GM12891 (cell line): ENCODE measurements at places on chromosomes 1 and 21.

GRCh38 chr1:226827458-226827857 is 43.0 kb upstream of the PSEN2 start:
- DNase-seq = no peak

- DNase-seq = peak; percentile 19
Observed at GRCh38 chr21:46119637-46120271, 21.8 kb downstream of the COL6A2 start.

DNA sequence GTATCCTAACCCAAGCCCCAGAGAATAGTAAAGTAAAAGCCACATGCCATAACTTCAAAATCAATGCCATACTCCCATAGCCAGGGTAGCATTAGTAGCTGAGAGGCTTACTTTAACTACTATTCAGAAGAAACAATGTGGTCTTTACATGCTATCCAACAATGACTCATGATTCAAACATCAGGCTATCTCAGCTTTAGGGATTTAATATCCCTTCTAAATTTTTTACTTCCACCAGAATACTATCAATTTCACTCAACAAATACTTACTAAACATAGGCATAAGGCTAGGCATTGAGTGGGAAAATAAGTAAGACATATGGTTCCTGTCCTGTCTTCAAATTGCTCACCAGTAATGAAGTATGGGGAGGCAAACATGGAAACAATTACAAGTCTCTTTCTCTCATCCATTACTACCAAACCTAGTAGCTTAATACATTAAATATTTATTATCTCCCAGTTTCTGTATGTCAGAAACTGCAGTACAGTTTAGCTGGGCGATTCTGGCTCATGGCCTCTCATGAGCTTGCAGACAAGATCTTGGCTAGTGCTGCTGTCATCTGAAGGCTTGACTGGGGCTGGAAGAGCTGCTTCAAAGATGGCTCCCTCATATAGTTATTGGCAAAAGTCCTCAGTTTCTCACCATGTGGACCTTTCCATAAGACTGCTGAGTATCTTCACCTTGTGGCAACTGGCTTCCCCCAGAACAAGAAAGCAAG is 30.7 kb downstream of the EVI5 start:
- DNase-seq = no peak

- no peak for DNase-seq
Observed at GRCh38 chr21:16509476-16509875, 779.7 kb downstream of the USP25 start.

- no peak for DNase-seq
Observed at GRCh38 chr1:10204003-10204642, 6.2 kb upstream of the KIF1B start.

DNA sequence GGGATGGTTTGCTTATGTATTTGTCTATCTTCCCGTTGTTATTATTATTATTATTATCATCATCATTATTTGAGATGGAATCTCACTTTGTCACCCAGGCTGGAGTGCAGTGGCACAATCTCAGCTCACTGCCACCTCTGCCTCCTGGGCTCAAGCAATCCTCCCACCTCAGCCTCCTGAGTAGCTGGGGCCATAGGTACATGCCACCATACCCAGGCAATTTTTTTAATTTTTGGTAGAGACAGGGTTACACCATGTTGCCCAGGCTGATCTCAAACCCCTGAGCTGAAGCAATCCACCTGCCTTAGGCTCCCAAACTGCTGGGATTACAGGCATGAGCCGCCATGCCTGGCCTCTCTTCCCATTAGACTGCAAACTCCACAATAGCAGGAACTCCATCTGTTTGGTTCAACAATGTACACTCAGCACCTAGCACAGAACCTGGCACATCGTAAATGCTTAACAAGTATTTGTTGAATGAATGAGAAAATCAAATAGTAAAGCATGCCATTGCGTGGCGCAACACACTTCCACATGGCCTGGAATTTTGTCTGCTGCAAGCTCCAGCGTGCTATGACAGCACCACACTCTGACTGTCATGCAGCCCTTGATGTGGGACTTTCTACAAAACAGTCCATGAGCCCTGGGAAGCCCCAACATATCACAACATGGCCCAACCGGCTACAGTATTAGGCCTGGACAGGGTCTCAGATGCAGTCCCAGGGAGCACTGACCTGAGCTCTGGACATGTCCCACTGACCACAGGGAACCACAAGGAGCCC is 3.8 kb upstream of the TINAGL1 start:
- DNase-seq = no peak

- no peak for DNase-seq
Observed at GRCh38 chr1:87794788-87795614, 466.3 kb downstream of the LMO4 start.

DNA sequence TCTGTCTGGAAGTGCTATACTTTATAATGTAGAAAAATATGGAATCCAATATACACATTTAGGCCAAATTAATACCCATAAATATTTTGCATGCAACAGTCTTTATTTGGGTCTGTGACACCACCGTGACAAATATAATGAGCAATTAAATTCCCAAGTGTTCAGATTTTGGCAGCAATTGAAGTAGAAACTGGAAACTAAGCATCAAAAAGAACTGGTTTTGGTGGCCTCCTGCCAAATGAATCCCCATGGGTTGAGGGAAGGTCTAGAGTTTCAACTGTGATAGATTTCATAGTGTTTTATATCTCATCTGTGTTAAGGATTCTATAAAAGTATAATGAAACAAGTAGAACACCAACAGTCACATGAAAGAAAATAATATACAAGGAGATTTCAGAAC is 88.4 kb downstream of the DPYD start:
- no peak for DNase-seq

- no peak for DNase-seq
Observed at GRCh38 chr1:234875328-234875952, 253.2 kb downstream of the TOMM20 start.

DNA sequence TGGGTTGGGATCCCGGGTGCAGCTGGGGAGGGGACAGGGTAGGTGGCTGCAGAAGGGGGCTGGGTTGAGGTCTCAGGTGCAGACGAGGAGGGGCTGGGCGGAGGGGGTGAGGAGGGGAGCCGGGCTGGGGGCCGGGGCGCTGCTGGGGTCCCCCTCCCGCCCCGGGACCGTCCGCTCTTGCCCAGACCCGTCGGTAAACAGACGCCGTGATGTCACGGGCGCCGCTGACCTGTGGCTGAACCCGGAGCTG is 22.3 kb downstream of the DHRS3 start:
- DNase-seq = no peak

DNA sequence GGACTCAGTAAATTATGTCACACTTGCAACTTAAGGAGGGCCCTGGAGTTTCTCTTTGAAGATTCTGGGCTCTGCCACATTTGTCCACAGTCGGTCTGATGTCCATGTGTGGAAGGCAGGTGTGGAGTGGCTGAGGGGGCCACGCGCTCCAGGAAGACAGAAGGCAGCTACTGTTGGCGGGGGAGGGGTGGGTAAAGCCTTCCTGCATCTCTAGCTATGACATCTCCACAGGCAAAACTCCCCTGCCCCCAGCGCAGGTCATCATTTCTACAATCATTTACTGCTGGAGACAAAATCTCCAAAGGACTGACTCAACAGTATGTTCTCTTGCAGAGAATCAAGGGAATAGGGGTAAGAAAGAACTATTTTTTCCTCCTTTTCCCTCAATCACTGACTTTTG is 11.4 kb upstream of the TSPEAR start:
- no peak for DNase-seq

- no peak for DNase-seq
Observed at GRCh38 chr1:233349137-233349536, 21.6 kb downstream of the MAP3K21 start.

DNA sequence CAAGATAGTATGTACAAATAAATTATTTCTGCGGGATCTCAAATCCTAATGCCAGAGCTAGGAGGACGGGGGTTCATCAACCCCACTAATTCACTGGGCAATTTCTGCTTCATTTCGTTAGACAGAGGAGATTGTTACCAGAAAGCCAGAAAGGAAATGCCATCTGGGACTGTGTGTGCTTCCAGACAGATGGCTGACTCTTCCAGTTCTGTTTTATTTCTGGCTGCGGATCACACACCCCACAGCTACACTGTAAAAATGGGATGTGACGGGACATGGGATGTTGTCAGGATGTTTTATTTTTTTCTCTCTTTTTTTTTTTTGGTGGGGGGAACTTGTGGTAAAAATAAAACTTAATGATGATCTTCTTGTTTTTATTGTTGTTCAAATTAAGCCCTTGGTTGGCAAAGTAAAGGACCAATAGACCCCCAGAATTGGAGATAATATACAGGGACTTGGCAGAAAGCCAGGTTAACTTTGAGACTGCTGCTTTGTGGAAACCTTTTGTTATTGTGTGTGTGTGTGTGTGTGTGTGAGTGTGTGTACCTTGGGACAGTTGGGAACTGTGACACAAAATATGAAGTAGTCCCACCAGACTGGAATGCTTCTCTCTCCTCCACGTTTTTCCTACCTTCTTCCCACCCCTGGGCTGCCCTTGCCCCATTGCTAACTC is 114.5 kb downstream of the NUF2 start:
- no peak for DNase-seq

GRCh38 chr1:30721812-30722537 is 1.4 kb downstream of the MATN1 start:
- DNase-seq = no peak

GRCh38 chr1:30909365-30910068 is 959 bp upstream of the SDC3 start:
- no peak for DNase-seq

GRCh38 chr1:213457733-213458132 is 406.7 kb downstream of the RPS6KC1 start:
- DNase-seq = no peak

DNA sequence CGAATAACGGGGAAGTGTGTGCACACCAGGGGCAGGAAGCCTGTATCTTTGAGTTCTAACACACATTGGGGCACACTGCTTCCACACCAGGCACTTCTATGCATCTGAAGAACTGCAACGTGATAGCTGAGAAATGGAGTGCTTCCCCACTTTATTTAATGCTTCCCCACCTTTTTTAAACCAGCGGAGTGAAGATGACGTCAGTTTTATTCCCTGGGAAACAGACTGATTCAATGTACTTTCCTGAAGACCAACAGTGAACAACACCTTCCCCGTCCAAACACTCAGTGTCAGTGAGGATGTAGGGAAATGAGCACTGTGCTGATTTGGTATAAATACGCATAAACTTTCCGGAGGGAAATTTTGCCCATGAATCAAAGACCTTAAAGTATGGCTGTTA is 87.1 kb downstream of the PGBD5 start:
- no peak for DNase-seq

DNA sequence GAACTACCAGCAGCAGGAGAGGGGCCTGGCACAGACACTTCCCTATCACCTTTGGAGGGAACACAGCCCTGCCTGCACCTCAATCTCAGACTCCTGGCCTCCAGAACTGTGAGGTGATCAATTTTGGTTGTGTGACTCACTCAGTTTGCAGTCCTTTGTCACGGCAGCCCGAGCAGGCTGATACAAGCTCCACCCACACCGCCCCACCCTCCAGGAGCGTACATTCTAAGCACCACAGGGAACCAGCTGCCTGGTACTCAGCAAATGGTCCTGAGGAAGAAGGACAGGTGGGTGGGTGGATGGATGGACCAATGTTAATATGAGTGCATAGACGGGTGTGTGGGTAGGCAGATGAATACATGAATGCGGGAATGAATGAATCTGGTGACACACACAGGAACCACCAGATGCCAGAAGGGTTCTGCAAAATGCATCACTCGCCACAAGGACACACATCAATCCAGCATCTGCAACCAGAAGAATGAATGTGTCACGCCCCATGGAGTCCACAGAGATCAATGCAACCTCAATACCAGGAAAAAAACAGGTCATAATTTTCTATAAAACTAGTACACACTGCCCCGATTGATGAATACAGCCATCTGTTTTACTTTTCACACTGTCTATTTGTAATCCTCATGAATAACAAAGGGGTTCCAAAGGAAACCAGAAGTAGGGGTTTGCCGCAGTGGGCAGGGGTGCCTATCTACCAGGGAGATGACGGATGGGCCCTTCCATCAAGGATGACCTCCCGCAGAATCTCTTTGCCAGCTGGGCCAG is 284.5 kb downstream of the NPHP4 start:
- DNase-seq = no peak

GRCh38 chr1:161486806-161487741 is 18.2 kb upstream of the FCGR2A start:
- peak; percentile 38 for DNase-seq

- no peak for DNase-seq
Observed at GRCh38 chr1:225481738-225482137, 53.9 kb upstream of the LBR start.

- no peak for DNase-seq
Observed at GRCh38 chr1:199918196-199918769, 109.2 kb upstream of the NR5A2 start.

DNA sequence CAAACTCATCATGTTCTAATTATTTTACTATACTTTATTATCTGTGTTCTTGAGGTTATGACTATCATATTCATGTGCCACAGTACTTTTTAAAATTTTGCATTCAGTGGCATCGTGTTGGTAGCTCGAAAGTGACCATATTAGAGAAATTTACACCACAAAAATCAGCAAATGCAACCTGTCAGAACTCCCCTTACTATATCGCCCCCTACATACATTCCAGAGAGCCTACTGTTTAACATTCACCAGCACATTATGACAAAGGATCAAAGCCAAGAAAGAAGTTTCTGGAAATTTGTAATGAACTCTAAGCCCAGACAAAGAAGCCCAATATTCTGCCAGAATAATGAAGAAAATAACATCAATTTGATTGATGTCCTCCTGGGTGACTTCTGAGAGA is 909.3 kb downstream of the LTN1 start:
- no peak for DNase-seq

DNA sequence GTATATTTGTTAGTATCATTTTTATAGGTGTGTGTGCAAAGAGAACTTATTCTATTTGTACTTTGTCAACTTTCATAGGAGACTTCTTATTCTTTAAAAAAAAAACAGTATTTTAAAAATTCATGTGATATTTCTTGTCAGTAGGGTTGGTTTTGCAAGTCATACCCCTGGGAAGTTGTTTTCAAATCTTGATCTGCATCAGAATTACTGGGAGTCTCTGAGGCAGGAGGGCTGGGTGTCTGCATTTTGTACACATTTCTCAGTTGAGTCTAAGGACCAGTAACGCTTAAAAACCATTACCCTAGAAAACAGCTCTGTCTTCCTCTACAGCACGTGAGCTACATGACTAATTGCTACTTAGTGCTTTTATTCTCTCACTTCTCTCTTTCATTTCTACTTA is 76.0 kb upstream of the CTTNBP2NL start:
- no peak for DNase-seq
